ENCODE measurements at places on chromosomes 5 and 9. TPM values are rescaled to one million over a fixed set of nuclear protein-coding genes. Genes with fewer than 3 reads are reported as not detected.

The IFNA13 gene
- total RNA-seq = not detected

DNA sequence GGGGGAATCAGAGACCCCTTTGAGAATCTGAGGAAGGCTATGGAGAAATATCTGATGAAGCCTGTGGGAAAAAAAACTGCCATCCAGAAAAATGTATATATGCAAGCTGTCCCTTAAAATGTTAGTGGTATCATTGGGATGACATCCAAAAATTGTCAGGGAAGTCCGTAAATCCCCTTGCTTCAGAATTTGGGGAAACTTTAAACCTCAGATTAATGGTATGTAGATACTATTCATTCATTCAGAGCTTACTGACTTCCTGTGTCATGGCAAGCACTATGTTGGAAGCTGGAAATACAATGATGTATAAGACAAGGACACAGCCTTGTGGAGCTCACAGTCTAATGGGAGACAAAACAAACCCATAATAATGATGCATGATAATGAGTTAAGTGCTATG lies 10.9 kb upstream of the MOB3B start:
- no peak for DNase-seq

The SLC6A19 gene
- not detected for total RNA-seq

DNA sequence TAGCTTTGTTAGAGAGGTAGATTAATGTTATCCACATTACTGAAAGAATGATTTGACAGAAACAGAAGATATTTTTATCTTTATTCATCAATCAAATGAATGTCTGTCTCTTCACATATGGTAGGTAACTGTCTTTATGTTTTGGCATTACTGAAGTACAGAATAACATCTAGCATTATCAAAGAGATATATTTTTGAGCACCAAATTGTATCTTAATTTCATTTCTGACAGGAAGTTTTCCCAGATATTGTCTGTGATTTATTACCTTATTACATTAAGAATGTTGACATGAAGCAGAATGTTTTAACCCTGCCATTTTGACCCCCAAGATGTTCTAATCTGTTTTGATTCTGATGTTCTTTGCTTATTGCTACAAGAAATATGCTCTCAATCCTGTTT lies 20.3 kb downstream of the CNTRL start:
- no peak for DNase-seq

The PCDH1 gene
- total RNA-seq = 3.3 TPM

DNA sequence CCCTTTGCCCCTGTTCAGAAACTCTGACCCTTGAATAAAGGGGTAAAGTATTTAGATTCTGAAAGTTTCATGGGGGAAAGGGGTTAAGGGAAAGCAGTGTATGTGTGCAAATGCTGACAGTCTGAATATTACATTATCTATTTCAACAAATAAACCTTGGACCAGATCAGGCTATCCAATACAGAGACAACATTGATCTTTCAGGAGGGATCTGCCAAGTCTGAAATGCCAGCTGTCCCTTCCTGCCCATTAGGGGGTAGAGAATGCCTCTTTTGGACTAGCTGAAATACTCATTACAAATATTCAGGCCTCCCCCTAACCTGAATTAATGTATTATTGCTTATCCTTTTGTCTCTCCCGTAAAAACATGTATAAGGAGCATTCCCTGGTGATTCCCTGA lies 219.5 kb downstream of the NR3C1 start:
- no peak for DNase-seq

DNA sequence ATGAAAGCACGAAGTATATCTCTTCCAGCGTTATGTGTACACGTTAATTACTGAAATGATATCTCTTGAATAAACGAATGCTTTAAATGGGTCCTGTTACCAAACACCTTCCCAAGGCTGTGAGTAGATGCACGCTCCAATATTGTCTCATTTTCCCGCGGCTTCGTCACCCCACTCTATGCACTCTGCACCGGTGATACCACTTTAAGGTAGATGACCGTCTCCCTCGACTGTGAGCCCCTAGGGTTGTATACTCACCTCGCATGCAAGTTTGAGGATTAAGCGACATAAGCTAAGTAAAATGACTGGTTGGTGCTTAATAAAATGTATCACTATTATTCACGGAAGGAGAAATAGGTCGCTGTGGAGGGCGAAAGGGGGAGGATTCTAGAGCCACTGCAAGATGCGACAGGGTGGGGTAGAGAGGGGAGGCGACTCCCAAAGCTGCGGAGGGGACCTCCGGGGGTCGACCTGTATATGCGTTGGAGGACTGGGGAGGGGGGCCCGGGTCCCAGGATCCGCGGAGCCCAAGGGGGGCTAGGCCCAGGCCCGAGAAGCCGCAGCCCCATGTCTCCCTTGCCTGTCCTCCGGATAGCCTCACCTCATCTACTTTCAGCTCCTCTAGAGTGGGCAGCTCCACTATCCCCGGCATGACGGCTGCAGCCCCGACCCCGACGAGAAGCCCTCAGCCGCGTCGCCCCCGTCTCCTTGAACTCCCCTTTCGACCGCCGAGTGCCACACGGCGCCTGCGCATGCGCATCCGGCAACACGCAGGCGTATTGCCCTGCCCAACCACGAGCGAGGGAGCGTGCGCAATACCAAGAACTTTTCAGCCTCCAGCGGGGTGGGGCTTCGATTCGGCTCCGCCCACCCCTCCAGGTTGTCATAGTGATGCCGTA lies at the start of the genes MORN5 and NDUFA8:
Gene MORN5 (plus strand): TSS at position 883 of the 899 bp plus-strand sequence. CDS start 65 bp downstream, outside the sequence.
Gene NDUFA8 (minus strand): TSS at position 754 of the 899 bp plus-strand sequence. CDS start 102 bp downstream, at position 652.
- peak; percentile 95 for DNase-seq

The MSMP gene
- not detected for total RNA-seq

The EXOSC2 gene
- total RNA-seq = 45.5 TPM

- DNase-seq = no peak
Measured at GRCh38 chr9:14500705-14501104, 186.8 kb upstream of the NFIB start.

GRCh38 chr5:149117970-149118369 lies 23.3 kb upstream of the ABLIM3 start:
- no peak for DNase-seq

The TUSC1 gene
- total RNA-seq = 13.7 TPM

The DOLPP1 gene
- total RNA-seq = 17.1 TPM

GRCh38 chr5:139664727-139665351 lies 16.7 kb downstream of the CXXC5 start:
- DNase-seq = no peak

The SLC1A3 gene
- total RNA-seq = 5.0 TPM

GRCh38 chr5:17330386-17330785 lies 113.0 kb downstream of the BASP1 start:
- no peak for DNase-seq
